ENCODE measurements at places on chromosomes 4 and X.

DNA sequence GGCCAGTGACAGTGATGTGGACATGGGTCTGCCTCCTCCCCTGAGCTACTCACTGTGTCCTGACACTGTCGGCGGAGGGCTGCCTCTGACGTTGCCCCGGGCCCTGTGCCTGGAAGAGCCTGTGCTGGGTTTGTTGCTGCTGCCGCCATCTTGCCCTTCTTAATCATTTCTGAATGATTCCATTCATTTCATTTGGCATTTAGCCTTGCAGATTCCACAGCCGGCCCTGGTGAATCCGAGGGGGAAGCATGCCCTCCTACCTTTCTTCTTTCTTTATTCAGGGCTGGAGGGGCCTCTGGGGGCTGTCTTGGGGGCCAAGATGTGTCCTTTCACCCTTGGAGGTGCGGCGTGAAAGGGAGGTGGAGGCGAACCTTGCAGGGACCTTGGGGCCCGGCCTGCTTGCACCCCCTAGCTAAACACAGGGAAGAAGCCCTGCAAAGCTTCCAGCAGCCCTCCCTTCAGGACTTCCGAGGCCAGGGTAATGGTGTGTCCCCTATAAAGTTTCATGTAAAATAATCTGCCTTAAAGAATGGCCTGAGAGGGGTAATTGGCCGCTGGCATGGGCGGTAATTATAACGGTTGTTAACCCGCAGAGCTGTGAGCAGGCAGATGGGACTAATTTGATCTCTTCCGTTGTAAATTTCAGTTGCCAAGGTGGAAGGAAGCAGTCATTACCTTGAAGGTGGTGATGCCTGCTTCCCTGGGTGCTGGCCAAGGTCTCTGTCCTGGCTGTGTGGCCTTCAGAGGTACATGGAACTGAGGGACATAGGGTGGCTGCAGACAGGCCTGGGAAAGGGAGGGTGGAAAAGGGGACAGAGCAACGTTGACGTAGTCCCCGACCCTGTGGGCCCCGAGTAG is 92.3 kb downstream of the PSAPL1 start:
- no peak for DNase-seq

DNA sequence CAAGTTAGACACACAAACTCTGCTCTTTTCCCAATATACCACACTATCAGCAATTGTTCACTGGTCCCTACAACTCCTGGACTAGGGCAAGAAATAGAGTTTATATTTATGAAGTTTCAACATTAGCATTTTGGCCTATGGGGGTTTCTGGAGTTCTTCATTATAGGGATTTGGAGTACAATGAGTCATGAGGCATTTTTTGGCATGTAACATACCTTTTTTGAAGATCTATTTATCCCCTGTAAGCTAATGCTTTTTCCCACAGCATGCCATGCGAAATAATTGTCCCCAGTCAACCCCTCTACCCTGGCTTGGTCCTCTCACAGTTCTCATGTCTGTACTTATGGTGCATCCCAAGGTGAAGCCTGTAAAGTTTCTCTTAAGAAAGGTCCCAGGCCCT is 36.7 kb upstream of the EDA2R start:
- DNase-seq: no peak

GRCh38 chr4:24163314-24163713 is 273.5 kb upstream of the PPARGC1A start:
- DNase-seq: no peak

GRCh38 chr4:19993242-19993641 is 258.5 kb upstream of the SLIT2 start:
- no peak for DNase-seq

DNA sequence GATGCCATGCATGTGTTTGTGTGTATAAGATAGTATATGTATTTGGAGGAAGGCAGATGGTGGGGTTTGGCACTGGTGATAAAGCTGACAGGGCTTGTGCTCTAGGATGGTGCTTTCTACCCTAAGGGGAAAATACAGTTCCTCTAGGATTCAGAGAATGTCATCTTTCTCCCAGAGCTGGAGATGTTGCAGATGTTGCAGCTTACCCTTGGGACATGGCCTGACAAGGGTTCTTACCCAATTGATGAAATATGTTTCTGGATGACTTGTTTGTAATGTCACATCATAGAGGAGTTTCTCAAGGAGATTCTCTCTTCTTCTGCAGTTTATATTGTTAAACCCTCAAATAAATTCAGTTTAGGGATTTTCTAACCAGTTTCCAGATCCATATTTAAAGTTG is 52.5 kb upstream of the PITX2 start:
- no peak for DNase-seq

- no peak for DNase-seq
Measured at GRCh38 chrX:155632431-155633100, 19.8 kb upstream of the TMLHE start.

DNA sequence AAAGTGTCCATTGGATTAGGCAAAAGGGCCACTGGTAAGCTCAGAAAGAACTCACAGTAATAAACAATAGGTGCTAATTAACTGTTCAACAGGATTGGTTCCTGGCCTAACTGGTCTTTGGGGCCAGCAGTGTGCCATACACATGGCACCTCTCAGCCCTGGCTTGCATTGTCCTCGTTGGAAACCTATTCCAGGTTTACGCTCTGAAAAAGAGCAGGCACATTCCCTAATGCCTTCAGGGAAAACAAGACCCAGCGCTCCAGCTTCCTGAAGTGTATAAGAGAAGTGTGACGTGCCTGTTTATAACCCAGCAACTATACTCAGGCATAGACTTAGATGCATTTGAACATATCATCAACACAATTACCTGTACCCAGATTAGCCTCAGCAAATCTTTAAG is 51.9 kb upstream of the RBM47 start:
- DNase-seq: no peak

DNA sequence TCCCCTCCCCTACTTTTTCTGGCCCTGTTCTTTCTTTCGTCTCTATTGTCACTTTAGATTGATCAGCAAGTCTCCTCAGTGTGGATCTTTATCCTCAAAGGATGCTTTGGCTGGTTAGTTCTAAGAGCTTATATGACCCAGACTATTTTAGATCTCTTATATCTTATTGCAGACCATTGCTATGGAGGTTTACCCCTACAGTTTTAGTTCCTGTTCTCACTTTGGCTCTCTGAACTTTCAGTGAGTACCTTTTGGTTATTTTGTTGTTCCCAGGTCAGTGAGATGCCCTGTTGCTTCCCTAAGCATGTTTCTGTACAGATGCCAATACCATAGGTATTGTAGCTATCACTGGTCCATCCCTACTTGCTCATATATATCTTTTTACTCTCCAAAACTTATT is 24.0 kb upstream of the MED14 start:
- no peak for DNase-seq

GRCh38 chrX:100926453-100926852 is 2.3 kb downstream of the XKRX start:
- no peak for DNase-seq

DNA sequence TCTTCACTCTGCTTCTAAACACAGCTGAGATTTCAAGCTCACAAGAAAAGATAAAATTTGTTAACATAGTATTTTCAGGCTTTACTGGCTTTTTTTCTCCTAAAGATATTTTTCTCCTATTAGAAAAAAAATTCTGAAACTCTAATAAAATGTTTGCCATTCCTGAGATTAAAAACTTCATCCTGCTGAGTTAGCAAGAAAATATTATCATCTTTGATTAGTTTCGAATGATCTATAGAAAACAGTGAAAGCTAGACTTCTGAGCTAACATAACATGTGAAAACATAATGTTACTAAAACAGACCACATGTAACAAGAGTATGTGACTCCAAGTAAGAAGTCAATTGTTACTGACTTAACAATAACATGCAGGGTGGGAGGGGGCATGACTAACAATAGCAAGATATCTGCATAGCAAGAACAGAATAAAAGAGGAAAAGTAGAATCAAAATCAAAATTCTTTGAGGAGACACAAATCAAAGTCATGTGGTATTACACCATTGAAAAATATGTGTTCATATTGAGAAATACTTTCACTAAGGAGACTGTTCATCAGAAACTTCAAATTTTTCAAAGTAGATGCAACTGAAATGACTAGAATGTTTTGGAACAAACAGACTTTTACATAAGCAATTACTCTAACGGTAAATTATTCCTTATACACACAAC is 14.5 kb downstream of the TBCK start:
- no peak for DNase-seq

- no peak for DNase-seq
Measured at GRCh38 chr4:62471021-62471420, 1270.9 kb downstream of the ADGRL3 start.

DNA sequence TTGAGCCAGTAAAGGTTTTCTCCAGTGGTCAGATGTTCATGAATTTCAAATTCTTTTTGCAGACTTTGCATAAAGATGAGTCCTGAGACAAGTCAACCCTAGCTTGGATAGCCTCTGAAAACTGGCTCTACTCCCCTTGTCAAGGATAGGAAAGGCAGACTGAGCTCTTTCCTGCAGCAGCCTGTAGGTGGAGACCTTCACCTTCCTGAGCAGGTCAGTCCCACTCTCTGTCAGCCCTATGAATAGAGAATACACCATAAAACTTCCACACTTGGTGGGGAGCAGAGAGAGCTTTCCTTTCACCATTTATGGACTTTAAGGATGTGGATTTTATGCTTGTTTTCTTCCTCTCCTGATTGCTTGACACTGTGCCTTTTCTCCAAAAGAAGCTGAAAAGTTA is 41.9 kb downstream of the PCDH19 start:
- DNase-seq: no peak

DNA sequence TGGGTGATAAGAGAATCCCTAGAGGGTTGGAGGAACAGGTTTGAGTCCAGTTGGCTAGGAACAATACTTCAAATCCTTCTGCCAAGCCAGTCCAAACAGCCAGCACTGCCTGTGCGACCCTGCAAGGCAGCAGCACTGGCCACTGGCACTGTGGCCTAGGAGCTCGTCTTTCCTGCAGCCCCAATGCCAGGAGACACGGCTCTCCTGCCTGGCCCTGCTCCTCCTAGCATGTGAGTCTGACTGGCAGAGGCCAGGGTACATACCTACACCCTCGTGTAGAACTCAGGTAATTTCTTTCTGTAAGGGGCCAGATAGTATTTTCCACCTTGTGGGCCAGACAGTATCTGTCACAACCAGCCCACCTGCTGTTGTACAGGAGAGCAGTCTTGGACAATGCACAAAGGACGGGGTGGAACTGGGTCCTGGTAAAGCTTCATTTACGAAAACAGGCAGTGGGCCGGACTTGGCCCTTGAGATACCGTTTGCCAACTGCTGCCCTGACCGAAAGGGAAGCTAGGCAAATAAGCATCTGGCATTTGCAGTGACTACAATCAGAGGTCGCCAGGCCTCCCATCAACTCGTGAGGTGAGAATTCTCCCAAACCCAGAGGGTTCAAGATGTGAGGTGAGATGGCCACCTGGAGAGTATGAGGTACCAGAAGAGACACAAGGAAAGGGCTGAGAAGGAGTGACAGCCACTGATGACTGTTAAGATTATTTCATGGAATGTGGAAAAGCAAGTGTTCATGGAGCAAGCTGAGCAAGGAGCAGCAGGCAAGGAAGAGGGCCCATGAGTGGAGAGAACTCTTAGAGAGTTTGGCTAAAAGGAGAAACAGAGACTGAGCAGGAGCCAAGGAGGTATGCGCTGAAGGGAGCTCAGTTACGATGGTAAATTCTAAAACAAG is 29.8 kb upstream of the IRAK1 start:
- DNase-seq: no peak

- DNase-seq: no peak
Measured at GRCh38 chrX:123906557-123907316, 46.9 kb downstream of the XIAP start.

- peak; percentile 51 for DNase-seq
Measured at GRCh38 chrX:101057093-101057714, 5.3 kb upstream of the TRMT2B start.

- no peak for DNase-seq
Measured at GRCh38 chr4:94629837-94630236, 127.9 kb upstream of the BMPR1B start.

GRCh38 chr4:95388911-95389310 is 159.9 kb downstream of the UNC5C start:
- DNase-seq: no peak

GRCh38 chr4:125796138-125796537 is 481.4 kb downstream of the FAT4 start:
- no peak for DNase-seq

DNA sequence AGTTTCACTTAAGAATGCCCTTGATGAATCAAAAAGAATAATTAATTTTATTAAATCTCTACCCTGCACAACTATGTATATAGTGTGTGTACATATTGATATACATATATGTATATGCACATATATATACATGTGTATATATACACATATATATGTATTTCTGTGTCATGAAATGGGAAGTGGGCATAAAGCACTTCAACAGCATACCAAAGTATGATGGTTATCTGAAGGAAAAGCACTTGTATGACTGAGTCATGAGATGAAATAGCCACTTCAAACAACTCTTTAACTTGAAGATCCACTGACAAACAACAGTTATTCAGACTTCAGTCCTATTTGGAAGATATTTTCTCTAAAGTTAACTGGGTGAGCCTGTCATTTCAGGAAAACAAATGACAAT is 16.3 kb downstream of the RNF128 start:
- DNase-seq: no peak

- DNase-seq: no peak
Measured at GRCh38 chr4:111639876-111640275, 505.4 kb upstream of the FAM241A start.

DNA sequence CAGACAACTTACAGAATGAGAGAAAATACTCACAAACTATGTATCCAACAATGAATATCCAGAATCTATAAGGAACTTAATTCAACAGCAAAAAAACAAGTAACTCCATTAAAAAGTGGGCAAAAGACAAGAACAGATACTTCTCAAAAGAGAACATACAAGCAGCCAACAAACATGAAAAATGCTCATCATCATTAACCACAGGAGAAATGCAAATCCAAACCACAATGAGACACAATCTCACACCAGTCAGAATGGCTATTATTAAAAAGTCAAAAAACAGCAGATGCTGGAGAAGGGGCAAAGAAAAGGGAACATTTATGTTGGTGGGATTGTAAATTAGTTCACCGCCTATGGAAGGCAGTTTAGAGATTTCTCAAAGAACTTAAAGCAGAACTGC is 150.3 kb downstream of the FGF16 start:
- DNase-seq: no peak

DNA sequence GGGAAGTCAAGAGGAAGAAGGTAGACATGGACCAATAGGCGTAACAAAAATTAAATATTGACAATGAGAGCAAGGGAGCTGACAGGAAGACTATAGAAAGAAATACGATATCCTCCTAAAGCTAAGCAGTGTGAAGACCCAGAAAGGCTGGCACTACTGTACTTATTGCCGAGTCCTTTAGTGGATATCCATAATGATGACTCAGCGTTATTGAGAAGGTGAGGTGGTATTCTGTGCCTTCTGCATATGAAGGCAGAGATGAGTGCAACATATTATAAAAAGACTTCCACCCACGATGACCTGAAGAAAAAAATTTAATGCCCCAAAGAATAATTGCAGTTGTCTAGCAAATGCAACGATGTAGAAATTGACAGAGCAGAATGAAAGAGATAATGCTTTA is 13.0 kb upstream of the MCF2 start:
- DNase-seq: no peak
